ENCODE measurements at places on chromosomes 1 and 21.

- no peak for DNase-seq
These were observed 105.0 kb downstream of the LEPR start for GRCh38 chr1:65525266-65526048.

- peak; percentile 89 for DNase-seq
These were observed 746 bp downstream of the AK4 start for GRCh38 chr1:65148548-65149350.

- no peak for DNase-seq
These were observed 7.0 kb upstream of the ADORA1 start for GRCh38 chr1:203120325-203121153.

DNA sequence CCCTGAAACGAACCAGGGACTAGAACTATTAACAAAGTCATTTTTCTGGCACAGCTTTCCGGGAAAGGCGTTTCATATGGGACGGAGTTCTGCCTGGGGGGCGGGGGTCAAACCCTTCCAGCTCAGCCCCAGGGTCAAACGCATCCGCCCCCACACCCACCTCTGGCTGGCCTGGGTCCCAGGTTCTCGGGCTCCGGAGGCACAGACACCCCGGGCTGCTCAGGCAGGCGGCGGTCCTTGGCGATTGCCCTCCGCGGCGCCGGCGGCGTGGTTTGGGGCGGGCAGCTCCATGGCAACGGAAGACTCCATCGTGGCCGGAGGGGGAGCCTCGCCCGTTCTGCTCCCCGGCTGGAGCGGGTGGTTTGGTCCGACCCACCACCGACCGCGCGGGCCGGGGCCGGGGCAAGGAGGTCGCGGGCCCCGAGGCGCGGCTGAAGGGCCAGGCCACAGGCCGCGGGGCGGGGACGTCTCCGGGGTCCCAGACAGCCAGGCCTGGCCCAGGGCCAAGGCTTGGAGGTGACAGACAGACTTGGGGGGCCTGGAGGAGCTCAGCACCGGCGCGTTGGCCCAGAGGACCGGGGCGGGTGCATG, at the start of gene CFAP74:
CFAP74 (minus strand) TSS at position 246 of the 591 bp plus-strand sequence. CDS start 12,830 bp downstream, outside the sequence.
- DNase-seq = peak; percentile 91

DNA sequence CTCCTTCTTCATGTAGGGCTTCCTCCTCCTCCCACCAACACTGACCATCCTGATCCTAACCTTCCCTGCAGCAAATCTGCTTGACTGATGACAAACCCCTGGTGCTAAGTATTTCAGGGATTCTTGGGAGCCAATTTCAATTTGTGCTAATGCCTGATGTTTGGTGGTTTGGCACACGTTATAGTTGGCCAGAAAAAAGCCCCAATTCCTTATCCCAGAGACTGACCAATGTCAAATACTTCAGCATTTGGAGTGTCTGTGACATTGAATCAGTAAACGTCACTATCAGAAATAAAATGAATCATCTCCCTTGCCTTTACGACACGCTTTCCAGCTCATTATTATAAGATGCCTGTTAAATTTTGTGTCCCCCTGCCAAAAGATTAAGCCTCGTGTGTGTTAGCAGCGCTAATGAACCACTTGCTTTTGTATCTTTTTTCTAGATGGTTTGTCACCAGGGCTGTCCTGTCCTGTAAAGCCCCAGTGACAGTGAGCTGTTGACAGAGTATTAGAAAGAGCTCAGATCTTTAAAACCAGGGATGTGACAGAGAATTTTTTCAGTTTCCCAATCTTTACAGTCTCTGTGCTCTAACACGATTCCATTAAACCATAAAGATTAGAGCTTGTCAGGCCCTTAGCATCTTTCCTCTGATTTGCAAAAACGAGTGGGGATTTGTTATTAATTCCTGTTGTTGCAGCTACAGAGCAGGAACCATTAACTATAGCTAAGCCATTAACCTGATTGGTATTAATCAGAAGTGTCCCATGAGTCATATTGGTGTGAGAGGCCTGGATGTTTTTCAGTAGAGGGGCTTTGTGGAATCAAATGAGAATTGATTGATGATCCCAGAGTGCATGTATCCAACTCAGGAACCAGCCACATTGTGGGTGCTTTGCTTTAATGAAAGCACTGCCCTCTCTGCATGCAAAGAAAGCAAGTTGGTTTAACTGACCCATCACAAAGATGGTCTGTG, 665.1 kb upstream of the PLXNA2 start:
- DNase-seq = no peak
